ENCODE measurements at places on chromosomes 2 and 18. TPM values are rescaled to one million over a fixed set of nuclear protein-coding genes. Genes with fewer than 3 reads are reported as not detected.
A peak's percentile ranks its signal among the peaks of the same experiment; 100 is the strongest.

LIMS3 gene
- 8.4 TPM for total RNA-seq

DNA sequence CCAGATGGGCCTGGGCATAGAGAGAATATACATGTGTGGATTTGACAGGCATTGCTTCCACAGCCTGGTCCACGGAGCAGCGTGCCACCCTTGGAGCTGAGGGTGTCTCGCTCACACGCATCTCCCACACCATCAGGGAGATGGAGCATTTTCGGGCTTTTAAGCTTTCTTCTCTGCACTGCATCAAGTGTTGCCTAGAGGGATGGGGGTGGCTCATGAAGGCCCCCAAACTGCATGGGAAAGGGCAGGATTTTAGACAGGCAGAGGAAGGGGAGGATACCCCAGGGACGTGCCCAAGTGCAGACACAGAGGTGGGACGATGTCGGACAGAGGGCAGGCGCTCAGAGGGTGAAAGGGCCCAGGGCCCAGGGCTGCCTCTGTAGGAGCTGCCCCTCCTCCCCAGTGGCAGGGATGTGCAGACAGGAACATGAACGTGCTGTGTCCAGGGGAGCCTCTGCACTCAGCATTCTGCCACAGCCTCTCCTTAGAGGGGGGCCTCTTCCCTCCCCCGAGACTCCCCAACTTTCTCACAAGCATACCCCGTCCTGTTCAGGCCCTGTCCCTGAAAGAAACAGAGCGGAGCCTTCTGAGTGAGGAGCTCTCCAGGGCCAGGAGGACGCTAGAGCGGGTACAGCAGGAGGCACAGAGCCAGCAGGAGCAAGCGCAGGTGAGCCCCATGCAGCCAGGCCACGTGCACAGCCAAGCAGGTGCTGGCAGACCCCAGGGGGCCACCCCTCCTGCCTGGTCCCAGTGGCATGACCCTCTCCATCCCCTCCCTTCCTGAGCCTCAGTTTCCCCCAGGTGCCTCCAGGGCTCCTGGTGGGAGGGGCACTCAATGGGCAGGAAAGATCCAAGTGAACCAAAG lies 42.9 kb upstream of the SNED1 start:
- H3K4me3 ChIP-seq: no peak overlapping the region
- no peak overlapping the region for H3K27ac ChIP-seq
- DNase-seq: no peak
- H3K36me3 ChIP-seq: no peaks in the 10 kb centered on the region
- H3K4me1 ChIP-seq: peaks cover 49% of the 10 kb centered on the region
- H3K27me3 ChIP-seq: no peaks in the 10 kb centered on the region

- DNase-seq: no peak
- H3K4me1 ChIP-seq: no peaks in the 10 kb centered on the region
- peaks cover 38% of the 10 kb centered on the region for H3K36me3 ChIP-seq
- no peak overlapping the region for H3K4me3 ChIP-seq
- no peaks in the 10 kb centered on the region for H3K27me3 ChIP-seq
- peak overlapping the region; percentile 70 for H3K27ac ChIP-seq
Measured at GRCh38 chr2:54524226-54524991, 68.3 kb downstream of the SPTBN1 start.

GRCh38 chr2:121491518-121491917 lies 39.2 kb upstream of the RNU4ATAC start:
- no peak overlapping the region for H3K4me3 ChIP-seq
- no peak overlapping the region for H3K27ac ChIP-seq

DNA sequence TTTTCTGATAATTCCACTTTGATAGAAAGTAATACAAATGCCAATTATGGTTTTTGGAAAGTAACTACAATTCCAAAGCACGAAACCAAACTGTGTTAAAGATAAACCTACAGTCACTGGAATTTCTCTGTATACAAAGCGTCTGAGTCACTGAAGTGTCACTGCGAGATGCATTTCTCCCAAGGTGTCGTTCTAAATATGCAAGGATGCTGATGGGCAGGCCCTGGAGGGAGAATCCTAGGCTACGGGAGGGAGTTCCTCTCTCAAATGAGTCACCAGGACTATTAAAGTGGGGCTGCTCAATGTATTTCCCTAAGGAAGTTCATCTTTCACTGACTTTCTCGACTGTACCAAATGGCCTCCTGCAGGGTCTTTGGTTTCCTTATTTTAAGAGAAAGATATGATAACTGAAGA lies 163.8 kb upstream of the STK17B start:
- H3K4me3 ChIP-seq: no peak overlapping the region
- no peak overlapping the region for H3K27ac ChIP-seq
- no peaks in the 10 kb centered on the region for H3K27me3 ChIP-seq
- H3K4me1 ChIP-seq: no peaks in the 10 kb centered on the region
- no peak for DNase-seq
- no peaks in the 10 kb centered on the region for H3K36me3 ChIP-seq

DNA sequence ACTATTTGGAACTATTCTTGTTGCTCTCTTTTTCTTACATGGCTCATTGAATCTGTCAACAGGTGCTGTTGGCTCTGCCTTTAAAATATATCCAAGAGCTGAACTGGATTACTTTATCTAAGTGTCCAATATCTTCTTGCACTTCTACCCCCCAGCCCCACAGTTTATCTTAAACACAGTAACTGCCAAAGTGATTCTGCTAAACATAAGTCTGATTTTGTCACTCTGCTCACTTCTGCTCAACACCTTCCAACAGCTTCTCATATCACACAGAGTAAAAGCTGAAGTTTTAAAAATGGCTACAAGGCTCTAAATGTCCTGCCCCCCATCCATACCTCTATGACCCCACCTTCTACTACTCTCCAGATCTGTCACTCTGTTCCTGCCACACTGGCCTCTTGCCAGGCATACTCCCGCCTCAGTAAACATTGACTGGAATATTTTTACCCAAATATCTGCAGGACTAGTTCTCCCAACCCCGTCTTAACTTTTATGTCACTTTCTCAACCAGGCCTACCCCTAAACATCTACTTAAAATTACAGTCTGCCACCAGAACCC lies 130.7 kb downstream of the CCDC148 start:
- H3K36me3 ChIP-seq: no peaks in the 10 kb centered on the region
- no peaks in the 10 kb centered on the region for H3K4me1 ChIP-seq
- DNase-seq: no peak

GRCh38 chr18:41618147-41618546 lies 336.9 kb upstream of the PIK3C3 start:
- DNase-seq: no peak
- H3K4me1 ChIP-seq: no peaks in the 10 kb centered on the region
- no peaks in the 10 kb centered on the region for H3K27me3 ChIP-seq
- H3K27ac ChIP-seq: no peak overlapping the region

- no peaks in the 10 kb centered on the region for H3K36me3 ChIP-seq
- H3K4me3 ChIP-seq: no peak overlapping the region
- H3K4me1 ChIP-seq: no peaks in the 10 kb centered on the region
Measured at GRCh38 chr18:41940506-41941215, 14.4 kb upstream of the PIK3C3 start.

DNA sequence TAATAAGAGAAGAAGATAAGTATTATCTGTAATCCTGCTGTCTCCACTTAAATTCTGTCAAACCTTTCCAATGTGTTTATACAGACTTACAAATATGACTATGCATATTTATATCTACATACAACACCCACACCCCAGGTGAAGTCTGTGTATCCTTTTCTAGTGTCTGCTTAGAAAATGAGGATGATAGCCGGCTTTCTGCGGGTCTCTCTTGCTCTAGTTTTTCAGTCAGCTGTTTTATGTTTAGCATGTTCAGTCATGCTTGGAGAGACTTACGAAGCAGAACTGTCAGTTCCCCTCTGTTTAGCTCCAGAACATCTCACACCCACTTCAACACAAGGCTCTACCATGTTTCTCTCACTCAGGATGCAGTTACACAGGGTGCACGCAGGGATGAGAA lies 137.3 kb upstream of the NFATC1 start:
- peak overlapping the region; percentile 38 for H3K27ac ChIP-seq
- no peaks in the 10 kb centered on the region for H3K27me3 ChIP-seq
- no peaks in the 10 kb centered on the region for H3K4me1 ChIP-seq

CDKL4 gene
- total RNA-seq: 0.42 TPM

GRCh38 chr2:160574468-160575140 lies 81.0 kb upstream of the RBMS1 start:
- H3K27ac ChIP-seq: no peak overlapping the region
- no peak for DNase-seq
- H3K4me1 ChIP-seq: no peaks in the 10 kb centered on the region
- H3K4me3 ChIP-seq: no peak overlapping the region

GRCh38 chr2:174083843-174084458 lies 118.8 kb upstream of the SP3 start:
- no peaks in the 10 kb centered on the region for H3K4me1 ChIP-seq
- H3K27me3 ChIP-seq: no peaks in the 10 kb centered on the region
- DNase-seq: no peak
- H3K4me3 ChIP-seq: no peak overlapping the region

LIPT1 gene
- 2.7 TPM for total RNA-seq

DNA sequence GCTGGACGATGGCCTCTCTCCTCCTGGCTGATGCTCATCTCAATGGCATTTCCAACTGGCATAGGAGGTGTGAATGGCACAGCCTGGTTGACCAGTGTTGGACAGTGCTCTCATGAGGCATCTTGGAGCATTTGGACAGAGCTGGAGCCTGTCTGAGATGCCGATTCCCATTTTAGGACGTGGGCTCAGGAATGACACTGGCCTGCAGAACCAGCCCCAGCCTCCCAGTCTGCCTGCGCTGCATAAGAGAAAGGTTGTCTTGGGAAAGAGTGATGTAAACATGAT lies 118.2 kb upstream of the COPS8 start:
- H3K4me1 ChIP-seq: no peaks in the 10 kb centered on the region
- no peaks in the 10 kb centered on the region for H3K36me3 ChIP-seq
- H3K4me3 ChIP-seq: no peak overlapping the region
- DNase-seq: no peak

DNA sequence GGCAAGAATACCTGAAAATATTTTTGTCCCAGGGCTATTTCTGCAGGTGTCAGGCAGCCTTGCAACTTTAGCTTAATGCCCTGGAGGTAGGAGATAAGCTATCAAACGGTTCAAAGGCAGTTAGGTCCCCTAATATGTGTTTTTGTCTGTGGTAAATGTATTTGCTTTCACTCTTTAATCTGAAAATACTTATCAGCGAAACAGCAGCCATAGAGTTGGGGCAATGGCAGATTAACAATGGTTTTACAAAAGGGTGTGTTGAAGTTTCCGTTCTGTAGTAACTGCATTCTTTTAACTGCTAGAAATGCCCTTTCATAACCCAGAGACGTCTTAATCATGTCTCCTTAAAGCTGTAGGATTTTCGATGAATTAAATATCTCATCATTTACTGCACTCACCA lies 265.0 kb upstream of the TRIB2 start:
- H3K36me3 ChIP-seq: no peaks in the 10 kb centered on the region
- peaks cover 19% of the 10 kb centered on the region for H3K4me1 ChIP-seq
- no peaks in the 10 kb centered on the region for H3K27me3 ChIP-seq
- H3K4me3 ChIP-seq: no peak overlapping the region

- no peaks in the 10 kb centered on the region for H3K36me3 ChIP-seq
- H3K27me3 ChIP-seq: no peaks in the 10 kb centered on the region
- no peak for DNase-seq
- no peak overlapping the region for H3K27ac ChIP-seq
- H3K4me1 ChIP-seq: no peaks in the 10 kb centered on the region
Measured at GRCh38 chr2:237154082-237154638, 68.5 kb downstream of the COPS8 start.

SERPINB12 gene
- not detected for total RNA-seq

CABLES1 gene
- total RNA-seq: 32.1 TPM

DNA sequence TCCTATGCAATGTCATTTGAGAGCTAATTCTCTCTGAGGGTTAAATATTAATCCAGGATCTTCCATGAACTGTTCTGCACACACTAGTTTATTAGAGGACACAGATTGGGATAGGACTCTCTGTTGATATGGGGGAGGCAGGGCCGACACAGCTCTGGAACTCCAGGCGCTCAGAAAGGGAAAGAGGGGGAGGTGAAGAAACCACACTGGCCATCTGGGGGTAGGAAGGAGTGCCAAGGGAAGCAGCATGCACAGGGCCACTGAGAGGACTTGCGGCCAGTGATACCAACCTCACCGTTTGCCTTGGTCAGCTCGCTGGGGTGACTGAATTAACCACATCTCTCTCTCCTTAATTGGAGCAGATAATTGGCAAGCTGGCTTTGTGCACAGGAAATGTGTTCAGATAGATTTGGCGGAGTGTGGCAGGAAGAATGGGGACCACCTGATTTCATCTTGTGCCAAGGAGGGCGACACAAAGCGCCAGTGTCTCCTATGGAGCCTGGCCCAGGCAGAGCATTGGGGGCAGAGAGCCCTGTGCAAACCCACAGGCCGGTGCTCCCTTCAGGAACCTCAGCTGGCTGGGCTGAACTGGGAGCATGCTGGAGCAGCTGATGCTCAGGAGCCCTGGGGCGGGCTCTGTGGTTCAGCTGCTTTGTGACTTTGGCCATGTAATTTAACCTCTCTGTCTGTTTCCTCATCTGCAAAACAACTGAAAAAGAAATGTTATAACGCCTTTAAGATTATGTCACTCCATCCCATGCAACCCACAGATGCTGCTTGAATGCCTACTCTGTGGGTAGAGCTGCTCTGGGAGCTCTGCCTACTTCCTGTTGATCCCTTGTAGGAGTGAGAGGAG lies 114.7 kb upstream of the STON1 start:
- no peak for DNase-seq
- H3K36me3 ChIP-seq: no peaks in the 10 kb centered on the region
- H3K27ac ChIP-seq: peak overlapping the region; percentile 67
- H3K4me3 ChIP-seq: no peak overlapping the region

DNA sequence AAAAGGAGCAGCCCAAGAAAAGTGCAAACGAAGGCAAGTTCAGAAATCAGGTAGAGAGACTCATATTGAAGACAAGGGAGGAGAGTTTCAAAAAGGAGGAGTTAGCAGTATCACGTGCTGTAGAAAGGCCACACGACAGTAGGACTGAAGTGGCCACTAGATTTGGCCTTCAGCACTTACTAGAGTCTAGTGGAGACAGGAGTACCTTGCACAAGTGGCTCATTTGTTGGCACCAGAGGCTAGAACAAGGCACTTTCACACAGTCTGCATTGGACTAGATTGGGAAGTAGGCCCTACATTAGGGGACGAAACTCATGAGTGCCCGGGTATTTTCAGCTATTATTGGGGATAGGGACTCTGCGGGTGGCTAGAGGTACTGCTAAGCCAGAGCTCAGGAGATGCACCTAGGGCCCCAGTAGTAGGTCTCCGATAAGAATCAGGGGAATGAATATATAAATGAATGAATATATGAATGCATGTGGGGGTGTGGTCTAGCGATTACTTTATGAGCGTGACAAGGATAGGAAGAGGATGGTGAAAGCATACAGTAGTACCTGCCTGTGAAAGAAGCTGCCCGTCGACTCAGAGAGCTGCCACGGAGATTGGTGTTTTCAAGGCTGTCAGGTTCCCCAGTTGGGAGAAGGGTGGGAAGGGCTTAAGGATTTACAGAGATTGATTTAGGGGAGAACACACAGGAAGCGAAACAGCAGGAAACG lies 1.4 kb upstream of the NCOA1 start:
- peak overlapping the region; percentile 53 for H3K4me3 ChIP-seq
- H3K4me1 ChIP-seq: peaks cover 34% of the 10 kb centered on the region
- H3K36me3 ChIP-seq: no peaks in the 10 kb centered on the region
- H3K27me3 ChIP-seq: no peaks in the 10 kb centered on the region
- DNase-seq: no peak

GRCh38 chr2:168804214-168804613 lies 1.8 kb downstream of the NOSTRIN start:
- no peak for DNase-seq
- H3K27ac ChIP-seq: no peak overlapping the region
- H3K4me1 ChIP-seq: no peaks in the 10 kb centered on the region
- H3K27me3 ChIP-seq: no peaks in the 10 kb centered on the region
- H3K36me3 ChIP-seq: no peaks in the 10 kb centered on the region

ME2 gene
- 32.6 TPM for total RNA-seq

GRCh38 chr2:31227711-31228125 lies 6.2 kb upstream of the EHD3 start:
- no peak overlapping the region for H3K27ac ChIP-seq
- DNase-seq: no peak
- no peaks in the 10 kb centered on the region for H3K4me1 ChIP-seq

Data from tibial nerve (tissue), 4 donors.